NCI-H1436 (cell line): ENCODE measurements at places on chromosomes 6 and 20.

DNA sequence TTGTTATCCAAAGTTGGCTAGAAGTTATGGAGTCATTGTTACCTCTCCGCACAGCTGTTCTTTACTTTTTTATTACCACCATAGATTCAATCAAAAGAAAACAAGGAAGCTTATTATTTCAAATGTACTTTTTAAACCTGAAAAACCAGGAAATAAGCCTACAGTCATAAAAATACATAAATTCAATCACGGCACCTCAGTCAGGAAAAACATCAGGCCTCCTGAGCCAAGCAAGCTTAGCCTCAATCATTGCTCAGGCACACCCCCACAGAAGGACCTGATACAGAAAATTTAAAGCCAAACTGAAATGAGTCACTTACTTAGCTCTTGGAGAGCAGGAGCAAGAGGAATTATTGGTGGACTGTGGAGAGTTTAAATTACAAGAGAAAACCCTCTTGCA lies 44.3 kb downstream of the MARCKS start:
- DNase-seq = no peak

DNA sequence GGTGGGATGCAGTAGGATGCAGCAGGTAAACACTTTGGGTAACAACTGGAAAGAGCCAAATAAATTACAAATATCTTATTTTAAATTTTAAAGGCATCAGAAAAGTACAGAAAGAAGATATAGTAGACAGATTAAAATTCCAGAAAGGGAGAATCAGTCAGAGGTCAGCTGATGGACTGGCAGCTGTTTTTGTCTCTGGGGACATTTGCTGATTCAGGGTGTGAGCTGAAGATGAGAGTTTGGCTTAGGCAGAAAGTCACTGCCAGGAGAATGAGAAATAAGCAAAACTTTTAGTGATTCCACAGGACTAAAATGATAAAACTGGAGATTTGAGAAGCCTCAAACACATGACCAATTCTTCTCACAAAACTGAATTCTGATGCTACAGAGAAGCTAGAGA lies 39.5 kb downstream of the AHI1 start:
- no peak for DNase-seq

- no peak for DNase-seq
Measured at GRCh38 chr6:6612308-6612707, 23.8 kb downstream of the LY86 start.

GRCh38 chr6:33171016-33171879 lies 21.0 kb downstream of the COL11A2 start:
- DNase-seq = no peak

DNA sequence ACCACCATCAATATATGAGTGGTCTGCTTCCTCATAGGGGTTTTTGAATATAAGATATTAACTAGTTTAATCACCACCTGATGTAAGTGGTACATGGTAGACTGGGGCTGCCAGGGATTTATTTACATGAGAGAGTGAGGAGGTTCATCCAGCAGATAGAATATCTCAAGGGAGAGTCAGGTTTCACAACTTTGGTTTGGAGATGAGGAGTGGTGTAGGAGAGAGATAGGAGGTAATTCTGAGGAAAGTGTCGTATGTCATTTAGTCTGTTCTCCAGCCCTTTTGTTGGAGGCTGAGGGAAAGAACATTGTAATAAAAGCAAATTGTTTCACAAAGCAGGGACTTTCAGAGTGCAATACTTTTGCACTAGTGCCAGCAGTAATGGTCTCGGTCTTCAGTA lies 16.8 kb downstream of the L3MBTL3 start:
- no peak for DNase-seq

GRCh38 chr20:60060593-60060992 lies 102.4 kb downstream of the CDH26 start:
- DNase-seq = no peak

GRCh38 chr6:117206944-117207687 lies 58.2 kb upstream of the VGLL2 start:
- no peak for DNase-seq

GRCh38 chr20:17960927-17961586 lies 7.5 kb downstream of the SNX5 start:
- DNase-seq = no peak

GRCh38 chr6:147033267-147033666 lies 170.9 kb upstream of the STXBP5 start:
- DNase-seq = no peak

DNA sequence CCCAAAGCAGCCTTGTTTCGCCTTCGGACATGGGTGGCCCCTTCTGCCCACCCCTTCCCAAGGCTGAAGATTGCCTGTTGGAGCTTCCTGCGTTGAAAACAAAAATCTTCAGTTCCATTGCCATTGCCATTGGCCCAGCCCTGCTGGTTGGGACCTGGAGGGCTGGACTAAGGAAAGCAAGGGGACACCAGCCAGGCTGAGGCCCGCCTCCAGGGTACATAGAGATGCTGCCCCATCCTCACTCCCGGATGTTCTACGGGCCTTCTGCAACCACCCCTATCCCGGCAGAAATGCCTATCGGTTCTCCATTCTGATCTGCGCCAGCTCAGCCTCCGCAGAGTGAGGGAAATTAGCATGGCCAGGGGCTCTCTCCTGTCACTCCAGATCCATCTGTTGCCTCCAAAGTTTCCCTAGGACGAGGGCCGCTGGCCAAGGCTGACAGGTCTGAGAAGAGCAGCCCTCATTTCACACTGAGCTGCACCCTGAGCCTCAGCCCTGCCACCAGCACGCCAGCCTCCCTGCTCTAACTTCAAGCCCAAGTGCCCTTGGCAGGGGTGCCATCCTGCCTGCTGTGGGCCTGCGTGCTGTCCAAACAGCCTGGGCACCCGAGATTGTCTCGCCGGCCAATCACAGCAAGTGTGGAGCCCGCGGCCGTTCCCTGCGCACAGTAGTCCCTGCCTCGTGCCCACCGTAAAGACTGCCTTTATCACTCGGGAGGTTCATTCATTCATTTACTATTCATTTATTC lies 13.4 kb upstream of the STX16 start:
- DNase-seq = no peak
